ENCODE measurements at places on chromosomes 6 and 20. TPM values are rescaled to one million over a fixed set of nuclear protein-coding genes. Genes with fewer than 3 reads are reported as not detected.

The ZFP57 gene
- 0.16 TPM for total RNA-seq

The RPL7L1 gene
- total RNA-seq, result 59.6 TPM

The MAFB gene
- 17.5 TPM for total RNA-seq

The MMP24OS gene
- total RNA-seq, result 10.1 TPM

The CPNE5 gene
- total RNA-seq, result not detected

The KCNG1 gene
- not detected for total RNA-seq

The CST3 gene
- 1,821 TPM for total RNA-seq

The CFB gene
- total RNA-seq, result 13.8 TPM

The ERVFRD-1 gene
- total RNA-seq, result not detected

The ANKRD66 gene
- total RNA-seq, result not detected

The CST5 gene
- not detected for total RNA-seq

The NHLRC1 gene
- 1.9 TPM for total RNA-seq

The FLOT1 gene
- 127 TPM for total RNA-seq

The SPAG4 gene
- total RNA-seq, result not detected

The FOXP4 gene
- total RNA-seq, result 3.4 TPM

The PRL gene
- total RNA-seq, result not detected

The FAM110A gene
- 2.3 TPM for total RNA-seq

The CYP24A1 gene
- total RNA-seq, result not detected

All from gastrocnemius medialis (tissue), 4 donors.